Stimulated activated CD4-positive, alpha-beta T cell treated with anti-CD3 and anti-CD28 coated beads, Interleukin-4, amount 100 ng/mL, for 4 hours (primary cell): ENCODE measurements at places on chromosomes 2 and 18.

GRCh38 chr2:107591561-107592279 is 235.0 kb upstream of the RGPD4 start:
- DNase-seq: no peak

GRCh38 chr2:183089192-183089851 is 10.8 kb downstream of the DUSP19 start:
- no peak for DNase-seq

GRCh38 chr2:28172114-28172898 is 220.4 kb upstream of the FOSL2 start:
- DNase-seq: no peak

GRCh38 chr18:12278741-12279682 is 24.9 kb downstream of the CIDEA start:
- no peak for DNase-seq

- DNase-seq: no peak
These were observed 113.2 kb downstream of the COL6A3 start for GRCh38 chr2:237300739-237301138.

GRCh38 chr2:28557389-28558131 is 61.7 kb downstream of the PLB1 start:
- DNase-seq: no peak

DNA sequence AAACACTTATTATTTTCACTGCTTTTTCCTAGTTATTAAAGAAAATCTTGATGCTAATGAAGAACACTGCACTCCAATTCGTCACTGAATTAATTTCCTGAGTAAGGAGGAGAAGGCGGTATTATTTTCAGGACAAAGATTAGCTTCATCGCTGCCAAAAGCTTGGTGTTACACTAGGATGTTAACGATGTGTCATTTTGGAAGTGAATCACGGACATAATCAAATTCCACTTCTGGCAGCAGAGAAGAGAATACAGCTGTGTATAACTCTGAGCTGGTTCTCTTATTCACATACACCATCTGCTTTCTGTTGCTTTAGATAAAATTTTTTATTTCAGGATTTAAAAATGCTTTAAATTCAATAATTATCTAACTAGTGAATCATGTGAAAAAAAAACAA is 74.1 kb downstream of the SCG2 start:
- no peak for DNase-seq
